ENCODE measurements at places on chromosomes 5 and 9.

- DNase-seq = no peak
Measured at GRCh38 chr9:127931092-127931881, 710 bp upstream of the PIP5KL1 start.

GRCh38 chr5:68189171-68189570, 26.4 kb upstream of the PIK3R1 start:
- no peak for DNase-seq

DNA sequence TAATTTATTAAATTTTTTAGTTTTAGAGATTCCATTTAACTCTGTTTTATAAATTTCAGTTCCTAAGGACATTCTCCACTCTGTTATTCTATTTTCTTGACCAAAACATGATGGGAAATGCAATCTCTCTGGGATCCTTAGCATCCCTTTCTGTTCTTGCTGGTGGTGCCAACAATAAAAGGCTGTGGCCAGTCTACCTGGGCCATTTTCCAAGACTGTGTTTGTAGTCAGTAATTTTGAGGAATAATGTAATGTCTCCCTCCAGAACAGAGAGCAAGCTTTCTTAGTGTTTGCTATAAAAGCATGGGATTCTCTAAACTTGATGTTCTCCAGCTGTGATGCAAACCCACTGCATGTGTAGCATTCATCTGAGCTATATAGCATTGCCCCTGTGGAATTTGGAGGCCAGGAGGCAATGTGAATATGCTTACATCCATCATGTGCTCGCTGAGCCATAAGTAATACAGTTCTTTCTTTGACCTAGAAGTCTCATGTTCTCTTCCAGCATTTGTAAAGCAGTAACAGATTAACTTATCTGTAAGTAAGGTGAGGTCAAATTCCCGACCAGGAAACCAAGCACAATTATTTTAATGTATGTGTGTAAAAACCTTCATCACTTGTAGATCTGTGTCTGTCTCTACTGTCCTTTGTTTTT, 211.5 kb upstream of the TAS2R1 start:
- no peak for DNase-seq

- no peak for DNase-seq
Measured at GRCh38 chr9:96412174-96412913, 5.8 kb downstream of the ZNF367 start.

DNA sequence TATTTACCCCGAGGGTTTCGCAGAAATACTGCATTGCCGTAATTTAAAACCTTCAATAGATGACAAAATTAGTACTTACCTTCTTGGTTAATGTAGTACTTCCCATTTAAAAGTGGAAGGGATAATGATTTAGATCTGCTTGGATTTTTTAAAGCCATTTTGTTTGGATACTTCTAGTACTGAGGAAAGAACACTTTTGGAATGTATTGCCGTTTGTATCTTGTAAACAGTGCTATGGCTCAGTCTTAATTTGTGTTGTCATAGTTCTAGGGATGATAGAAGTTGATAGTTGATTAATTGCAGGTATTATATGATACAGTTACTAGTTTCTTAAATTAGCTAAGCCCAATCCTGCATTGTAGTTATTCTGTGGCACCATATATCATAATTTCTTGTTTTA, 33.1 kb downstream of the TNPO1 start:
- no peak for DNase-seq

- DNase-seq = no peak
Measured at GRCh38 chr5:110329955-110330525, 396.4 kb downstream of the TMEM232 start.

GRCh38 chr5:82106756-82107155, 134.9 kb downstream of the ATG10 start:
- no peak for DNase-seq

DNA sequence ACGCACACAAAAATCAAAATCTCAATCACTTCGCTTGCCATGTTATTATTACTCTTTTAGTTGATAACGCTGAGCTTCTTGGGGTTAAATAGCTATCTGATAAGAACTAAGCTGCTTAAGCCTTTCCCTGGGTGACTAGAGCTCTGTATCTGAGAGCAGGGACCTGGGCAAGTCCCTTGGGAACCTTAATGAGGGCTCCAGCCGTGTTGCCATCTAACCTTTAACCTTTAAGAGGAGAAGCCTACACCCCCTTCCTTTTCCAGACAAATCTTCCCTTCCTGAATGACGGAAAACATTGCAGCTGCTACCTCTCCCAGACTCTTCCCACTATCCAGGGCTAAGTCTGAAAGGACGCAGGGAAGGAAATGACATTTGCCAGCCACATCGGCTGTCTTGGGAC, 216.5 kb upstream of the RAI14 start:
- no peak for DNase-seq

DNA sequence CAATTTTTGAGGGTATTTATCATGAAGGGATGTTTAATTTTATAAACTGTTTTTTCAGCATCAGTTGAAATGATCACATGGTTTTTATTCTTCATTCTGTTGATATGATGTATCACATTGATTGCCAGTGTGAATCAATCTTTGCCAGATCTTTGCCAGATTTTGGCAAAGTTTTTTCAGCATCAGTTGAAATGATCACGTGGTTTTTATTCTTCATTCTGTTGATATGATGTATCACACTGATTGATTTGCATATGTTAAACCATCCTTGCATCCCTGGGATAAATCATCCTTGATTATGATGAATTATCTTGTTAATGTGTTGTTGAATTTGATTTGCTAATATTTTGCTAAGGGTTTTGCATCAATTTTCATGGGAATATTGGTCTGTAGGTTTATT, 140.9 kb upstream of the TAS2R1 start:
- DNase-seq = no peak

- DNase-seq = peak; percentile 57
Measured at GRCh38 chr9:132214027-132214622, 52.3 kb downstream of the NTNG2 start.

GRCh38 chr5:59728356-59728755, 165.2 kb downstream of the PDE4D start:
- DNase-seq = no peak

GRCh38 chr5:107218457-107219193, 452.1 kb downstream of the EFNA5 start:
- no peak for DNase-seq

DNA sequence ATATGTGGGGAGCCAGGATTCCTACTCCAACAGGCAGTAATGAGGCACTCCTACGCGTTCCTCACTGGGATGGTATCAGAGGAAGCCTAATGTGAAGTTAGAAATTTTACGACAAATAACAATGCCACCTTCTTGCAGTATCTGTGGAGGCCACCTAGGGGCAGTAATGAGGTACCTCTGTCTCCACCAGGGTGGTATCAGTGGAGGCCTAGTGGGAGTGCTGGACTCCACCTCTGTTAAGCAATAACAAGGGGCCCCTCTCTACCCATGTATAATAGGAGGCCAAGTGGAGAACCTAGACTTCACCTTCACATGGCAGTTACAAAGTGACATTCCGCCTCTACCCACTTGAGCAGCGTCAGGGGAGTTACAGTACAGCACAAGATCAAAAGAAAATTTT, 147.9 kb downstream of the PLPPR1 start:
- DNase-seq = no peak

DNA sequence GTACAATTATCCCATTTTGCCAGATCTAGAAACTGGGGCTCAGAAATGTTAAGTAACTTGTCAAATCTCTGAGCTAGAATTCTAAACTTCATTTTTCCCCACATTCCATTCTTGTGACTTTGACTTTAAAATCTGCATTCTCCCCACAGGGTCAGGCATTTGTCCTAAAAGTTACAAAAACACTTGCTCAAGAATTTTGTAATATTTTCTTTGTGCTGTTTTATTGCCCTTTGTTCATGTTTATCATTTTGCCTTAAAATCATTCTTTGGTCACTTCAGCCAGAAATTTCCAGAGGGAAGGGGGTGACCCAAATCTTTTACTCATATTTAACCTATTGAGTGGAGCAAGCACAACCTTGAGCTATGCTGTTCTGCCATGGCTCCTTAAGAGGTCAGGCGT, 120.1 kb upstream of the CCL21 start:
- DNase-seq = no peak

- DNase-seq = no peak
Measured at GRCh38 chr5:79516986-79517385, 3.1 kb upstream of the HOMER1 start.

- no peak for DNase-seq
Measured at GRCh38 chr5:9112520-9113291, 433.2 kb downstream of the SEMA5A start.

- DNase-seq = no peak
Measured at GRCh38 chr5:58135571-58136335, 324.1 kb downstream of the PLK2 start.

DNA sequence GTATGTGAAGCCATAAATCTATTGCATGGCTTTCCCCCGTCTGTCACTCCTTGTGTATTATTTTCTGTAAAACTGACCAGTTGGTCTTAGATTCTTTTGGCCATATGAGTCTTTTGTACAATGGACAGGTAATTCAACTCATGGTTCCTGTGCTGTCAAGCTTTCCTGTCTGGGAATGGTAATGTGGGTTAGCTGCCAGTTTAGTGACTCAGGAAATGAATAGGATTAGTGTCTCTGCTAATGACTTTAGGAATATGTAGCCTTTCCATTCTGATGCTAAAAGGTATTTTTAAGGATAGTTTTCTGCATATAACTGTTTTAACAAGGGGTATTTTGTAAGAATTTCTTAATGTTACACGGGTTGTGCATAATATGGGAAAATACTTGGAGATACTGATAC, 182.7 kb downstream of the PBX3 start:
- DNase-seq = no peak

Data from thoracic aorta (tissue), 2 donors.